GM23338 (cell line): ENCODE measurements at places on chromosomes 1 and 21.

GRCh38 chr1:203172184-203173010 lies 3.2 kb downstream of the MYBPH start:
- DNase-seq: peak; percentile 85

GRCh38 chr1:92864131-92864530 lies 32.3 kb downstream of the RPL5 start:
- no peak for DNase-seq

DNA sequence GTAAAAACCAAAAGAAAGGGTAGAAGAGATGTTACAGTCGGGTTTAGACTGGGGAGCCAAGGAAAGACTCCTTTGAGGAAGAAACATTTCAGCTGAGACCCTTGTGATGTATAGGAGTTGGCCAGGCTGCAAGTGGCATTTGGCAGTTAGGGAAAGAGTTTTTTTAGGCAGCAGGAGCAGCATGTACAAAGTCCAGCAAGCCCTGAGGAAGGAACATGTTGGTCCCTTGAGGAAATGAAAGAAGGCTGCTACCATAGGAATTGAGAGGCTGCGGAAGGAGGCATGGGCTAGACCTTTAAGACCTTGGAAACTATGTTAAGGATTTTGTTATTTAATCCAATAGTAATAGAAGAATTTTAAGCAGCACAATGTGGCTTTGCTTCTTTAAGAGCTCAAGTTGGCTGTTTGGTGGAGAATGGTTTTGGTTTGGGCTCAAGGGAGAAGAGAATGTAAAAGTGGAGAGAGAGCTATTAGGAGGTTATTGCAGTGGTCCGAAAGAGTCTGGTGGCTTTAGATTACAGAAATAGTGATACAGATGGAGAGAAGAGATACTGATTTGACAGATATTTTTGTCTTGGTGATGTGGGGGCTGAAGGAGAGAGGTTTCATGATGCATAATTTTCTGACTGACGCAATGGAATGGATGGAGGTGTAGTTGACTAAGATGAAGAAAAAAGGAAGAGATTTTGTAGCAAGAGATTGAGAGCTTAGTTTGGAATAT lies 26.6 kb downstream of the SMAP2 start:
- DNase-seq: no peak

DNA sequence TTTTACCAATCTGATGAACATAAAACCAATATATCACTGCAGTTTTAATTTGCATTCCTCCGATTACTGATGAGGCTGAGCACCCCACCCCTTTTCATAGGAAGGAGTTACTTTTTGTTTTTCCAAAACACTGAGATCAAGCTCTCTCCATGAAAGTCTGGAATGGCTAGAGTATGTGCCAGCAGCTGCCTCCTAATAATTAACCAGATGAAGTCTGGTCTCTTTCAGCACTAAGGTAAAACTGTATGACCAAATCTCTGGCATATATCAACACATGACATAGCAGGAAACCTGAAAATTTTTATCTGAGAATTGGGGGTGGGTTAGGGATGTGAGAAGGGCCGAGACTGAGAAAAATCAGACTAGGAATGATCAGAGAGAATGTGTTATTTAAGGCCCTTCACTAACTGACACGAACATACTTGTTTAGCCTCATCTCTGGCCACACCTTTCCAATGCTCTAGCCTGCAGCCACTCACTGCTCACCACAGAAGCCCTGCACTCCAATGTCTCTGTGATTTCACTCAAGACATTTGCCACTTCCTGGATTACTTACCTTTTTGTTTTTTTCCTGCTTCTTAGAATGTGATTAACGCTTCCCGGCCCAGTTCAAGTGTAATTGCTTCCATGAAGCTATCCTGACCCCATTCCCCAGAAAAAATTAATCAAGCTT lies 34.7 kb downstream of the WASF2 start:
- DNase-seq: no peak

- no peak for DNase-seq
Observed at GRCh38 chr1:46396441-46397398, 2.6 kb downstream of the FAAH start.

DNA sequence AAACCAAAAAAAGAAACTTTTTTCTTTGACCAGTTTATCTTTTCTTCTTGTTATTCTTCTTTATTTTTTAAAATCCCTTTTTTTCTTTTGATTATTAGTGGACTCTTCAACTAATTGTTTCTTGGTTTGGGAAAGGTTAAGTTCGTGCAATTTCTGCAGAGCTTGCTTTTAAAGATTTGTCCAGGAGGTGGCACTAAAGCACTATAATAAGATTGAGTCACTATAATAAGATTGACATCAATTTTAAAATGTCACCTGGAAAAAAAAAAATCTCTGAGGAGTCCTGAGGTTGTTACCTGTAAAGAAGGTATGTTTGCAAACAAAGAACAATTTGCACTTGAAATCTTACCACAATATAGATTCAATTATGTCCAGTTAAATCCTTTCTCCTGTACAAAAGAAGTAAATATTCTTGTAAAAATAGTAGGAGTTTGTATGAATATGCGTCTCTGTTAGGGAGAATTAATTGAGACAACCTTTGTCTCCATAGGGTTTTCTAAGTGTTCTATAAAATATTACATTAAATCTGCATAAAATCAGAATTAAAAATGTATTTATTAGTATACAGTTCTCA lies 166.7 kb downstream of the ADGRL4 start:
- DNase-seq: peak; percentile 74

GRCh38 chr1:204031098-204031710 lies 41.7 kb upstream of the SOX13 start:
- DNase-seq: no peak

- DNase-seq: no peak
Observed at GRCh38 chr1:95017775-95018174, 55.0 kb downstream of the ALG14 start.

DNA sequence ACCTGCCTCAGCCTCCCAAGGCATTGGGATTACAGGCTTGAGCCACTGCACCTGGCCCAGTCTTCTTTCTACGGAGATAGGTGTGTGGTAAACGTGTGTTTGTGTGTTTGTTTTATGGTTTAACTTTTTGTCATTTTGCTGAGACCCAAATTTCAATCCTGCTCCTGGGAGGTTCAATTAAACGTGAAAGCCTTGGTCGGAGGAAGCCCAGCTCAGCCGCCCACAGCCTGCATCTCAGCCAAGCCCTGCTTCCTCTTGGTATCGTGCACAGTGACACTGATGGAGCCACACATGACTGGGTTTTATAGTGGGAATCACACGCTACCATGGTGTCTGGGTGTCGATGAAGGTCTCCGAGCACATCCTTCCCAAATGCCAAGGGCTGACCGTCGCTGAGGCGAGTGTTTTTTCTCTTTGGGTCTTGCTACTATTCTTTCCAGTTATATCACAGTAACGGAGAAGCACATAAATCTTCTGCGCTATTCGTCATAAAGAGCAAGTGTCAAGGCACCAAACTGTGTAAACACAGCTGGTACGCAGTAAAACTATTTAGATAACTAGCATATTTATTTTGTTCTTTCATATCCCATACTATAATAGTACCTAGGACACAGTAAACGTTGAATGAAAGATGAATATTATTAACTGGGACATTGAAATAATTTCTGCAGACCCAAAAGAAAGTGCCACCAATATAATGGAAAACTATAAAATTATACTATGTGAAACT lies 39.3 kb downstream of the HLCS start:
- no peak for DNase-seq

DNA sequence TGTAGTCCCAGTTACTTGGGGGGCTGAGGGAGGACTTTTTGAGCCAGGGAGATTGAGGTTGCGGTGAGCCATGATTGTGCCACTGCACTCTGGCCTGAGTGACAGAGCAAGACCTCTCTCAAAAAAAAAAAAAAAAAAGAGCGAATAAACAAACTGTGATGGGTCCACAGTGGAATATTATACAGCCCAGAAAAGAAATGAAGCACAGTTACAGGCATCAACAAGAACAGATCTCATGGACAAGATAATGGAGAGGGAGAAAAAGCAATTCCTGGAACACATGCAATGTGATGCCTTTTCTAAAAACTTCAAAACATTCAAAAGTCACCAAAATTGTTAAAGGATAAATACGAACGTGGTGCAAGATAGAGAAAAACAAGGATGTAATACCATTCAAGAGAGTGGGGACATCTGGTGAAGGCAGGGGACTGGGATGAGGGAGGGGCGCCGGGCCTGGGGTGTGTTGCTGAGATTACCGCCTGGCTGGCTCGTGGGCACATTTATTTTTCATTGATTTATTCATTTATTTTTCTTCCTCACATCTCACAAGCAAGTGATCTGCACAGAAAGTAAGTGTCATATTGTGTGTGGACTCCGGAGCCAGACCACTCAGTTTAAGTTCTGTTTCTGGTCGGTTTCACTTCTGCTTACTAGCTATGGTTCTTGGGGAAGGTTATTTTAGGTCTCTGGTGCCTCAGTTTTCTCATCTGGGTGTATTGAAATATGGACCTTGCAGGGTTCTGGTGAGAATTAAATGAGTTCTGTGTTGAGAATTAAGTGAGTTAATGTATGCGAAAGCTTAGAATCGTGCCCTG lies 30.1 kb downstream of the ABCG1 start:
- no peak for DNase-seq

- no peak for DNase-seq
Observed at GRCh38 chr1:66523562-66523961, 10.4 kb upstream of the SGIP1 start.

GRCh38 chr1:117796226-117796625 lies 133.2 kb downstream of the GDAP2 start:
- DNase-seq: no peak

- no peak for DNase-seq
Observed at GRCh38 chr1:229019663-229020271, 251.1 kb upstream of the RAB4A start.

GRCh38 chr1:39928809-39929587 lies 25.9 kb upstream of the MFSD2A start:
- no peak for DNase-seq

DNA sequence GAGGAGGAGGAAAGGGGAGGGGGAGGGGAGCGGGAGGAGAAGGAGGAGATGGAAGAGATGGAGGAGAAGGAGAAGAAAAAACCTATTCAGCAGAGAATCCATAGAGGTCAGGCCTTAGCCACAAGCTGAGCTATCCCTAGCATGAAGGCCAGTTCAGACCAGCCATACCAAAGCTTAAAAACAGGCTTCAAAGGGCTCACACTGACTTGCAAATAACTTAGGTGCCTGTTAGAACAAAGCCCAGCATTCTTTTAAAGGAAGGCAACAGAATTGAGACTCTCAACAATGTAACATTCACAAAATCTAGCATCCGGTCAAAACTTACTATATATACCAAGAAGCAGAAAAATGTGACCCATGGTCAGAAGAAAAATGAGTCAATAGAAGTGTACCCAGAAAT lies 43.6 kb upstream of the IFFO2 start:
- peak; percentile 28 for DNase-seq

DNA sequence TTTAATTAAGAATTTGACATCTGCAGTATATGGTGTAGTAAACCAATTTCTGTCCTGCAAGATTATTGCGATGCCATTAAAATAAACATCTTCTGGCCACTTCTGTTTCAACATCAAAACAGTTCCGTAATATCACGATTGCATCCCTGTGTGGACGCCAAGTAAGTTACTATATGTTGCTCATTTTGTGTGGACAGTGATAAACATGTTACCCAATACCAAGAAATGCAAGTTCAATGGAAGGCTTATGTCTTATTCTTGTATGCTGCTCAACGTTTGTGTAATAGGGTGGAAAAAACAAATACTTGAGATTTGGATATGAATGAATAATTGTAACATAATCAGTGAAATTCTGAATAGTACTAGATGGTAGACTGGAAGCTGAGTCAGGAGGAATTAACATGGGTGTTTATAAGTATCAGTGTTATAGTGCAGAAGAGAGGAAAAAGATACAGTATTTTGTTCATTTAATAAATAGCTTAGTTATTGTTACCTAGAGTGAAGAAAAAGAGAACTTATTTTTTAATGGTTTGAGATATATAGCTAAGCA lies 15.2 kb downstream of the TTC3 start:
- DNase-seq: no peak

DNA sequence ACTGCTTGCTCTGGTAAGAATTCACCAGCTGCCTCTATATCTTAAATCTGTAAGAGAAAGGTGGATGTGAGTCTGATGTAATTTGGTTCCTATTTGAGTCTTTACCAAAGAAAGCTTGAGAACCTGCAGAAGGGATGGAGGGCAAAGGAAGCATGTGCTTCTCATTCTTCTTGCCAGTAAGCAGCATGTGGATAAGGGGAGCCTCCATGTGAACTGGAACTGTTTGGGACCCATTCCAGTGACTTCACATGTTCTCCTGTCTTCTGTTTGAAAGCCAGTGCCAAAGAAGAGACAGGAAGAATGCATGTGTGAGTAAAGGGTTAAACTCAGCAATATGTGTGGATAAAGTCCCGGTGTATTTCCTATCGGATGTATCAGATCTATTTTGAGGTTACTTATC lies 119.6 kb upstream of the ADGRL2 start:
- peak; percentile 3 for DNase-seq

DNA sequence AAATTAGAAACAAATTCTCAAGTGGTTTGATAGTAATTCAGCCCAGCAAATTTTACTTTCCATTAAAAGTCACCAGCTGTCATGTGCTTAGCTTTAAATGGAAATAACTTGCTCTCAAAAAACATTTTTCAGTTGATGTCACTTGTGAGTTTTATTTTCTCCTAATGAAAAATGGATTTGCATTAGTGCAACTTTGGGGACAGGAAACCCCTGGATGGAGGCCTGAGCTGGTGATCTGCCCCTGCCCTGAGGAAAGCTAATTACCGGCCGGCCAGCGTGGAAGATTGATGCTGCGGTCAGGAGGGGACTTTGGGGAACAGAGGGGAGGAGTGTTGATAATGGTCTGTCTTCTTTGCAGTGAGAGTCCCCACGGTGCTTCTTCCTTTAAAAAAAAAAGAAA lies 66.8 kb upstream of the ANGPTL1 start:
- no peak for DNase-seq

DNA sequence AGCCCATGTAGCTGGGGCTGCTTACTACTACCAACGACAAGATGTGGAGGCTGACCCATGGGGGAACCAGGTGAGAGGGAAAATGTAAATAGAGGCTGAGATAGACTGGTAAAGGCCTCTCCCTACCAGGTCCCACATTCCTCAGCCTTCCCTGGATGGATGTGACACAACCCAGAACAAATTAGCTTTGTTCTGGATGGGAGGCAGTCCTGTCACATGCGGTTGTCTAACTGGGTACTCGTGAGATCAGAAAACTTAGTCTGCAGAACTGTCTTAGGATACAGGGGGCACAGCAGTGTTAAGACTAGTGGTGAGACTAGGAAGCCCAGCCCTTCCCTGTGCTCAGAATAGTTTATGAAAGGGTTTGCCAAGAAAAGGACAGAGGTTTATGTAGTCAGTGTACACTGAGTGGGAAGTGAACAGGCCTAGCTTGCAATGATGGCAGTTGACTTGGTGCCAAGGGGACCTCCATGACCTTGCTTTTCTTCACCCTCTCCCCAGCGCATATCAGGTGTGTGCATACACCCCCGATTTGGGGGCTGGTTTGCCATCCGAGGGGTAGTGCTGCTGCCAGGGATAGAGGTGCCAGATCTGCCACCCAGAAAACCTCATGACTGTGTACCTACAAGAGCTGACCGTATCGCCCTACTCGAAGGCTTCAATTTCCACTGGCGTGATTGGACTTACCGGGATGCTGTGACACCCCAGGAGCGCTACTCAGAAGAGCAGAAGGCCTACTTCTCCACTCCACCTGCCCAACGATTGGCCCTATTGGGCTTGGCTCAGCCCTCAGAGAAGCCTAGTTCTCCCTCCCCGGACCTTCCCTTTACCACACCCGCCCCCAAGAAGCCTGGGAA lies 8.4 kb downstream of the MMACHC start:
- DNase-seq: peak; percentile 43
